Activated CD4-positive, alpha-beta T cell treated with anti-CD3 and anti-CD28 coated beads for 36 hours (primary cell): ENCODE measurements at places on chromosomes 12 and 14. TPM values are rescaled to one million over a fixed set of nuclear protein-coding genes. Genes with fewer than 3 reads are reported as not detected.
A peak's percentile ranks its signal among the peaks of the same experiment; 100 is the strongest.

Gene CLSTN3
- 37.9 TPM for total RNA-seq

Gene B4GALNT1
- total RNA-seq, result 1.4 TPM

Gene TEX52
- total RNA-seq, result 0.16 TPM

Gene TMEM30B
- total RNA-seq, result 2.1 TPM

Gene AGAP2
- total RNA-seq, result 28.0 TPM

Gene TAS2R46
- total RNA-seq, result 0.46 TPM

Gene HOXC6
- total RNA-seq, result not detected

Gene CFAP73
- total RNA-seq, result 1.1 TPM

DNA sequence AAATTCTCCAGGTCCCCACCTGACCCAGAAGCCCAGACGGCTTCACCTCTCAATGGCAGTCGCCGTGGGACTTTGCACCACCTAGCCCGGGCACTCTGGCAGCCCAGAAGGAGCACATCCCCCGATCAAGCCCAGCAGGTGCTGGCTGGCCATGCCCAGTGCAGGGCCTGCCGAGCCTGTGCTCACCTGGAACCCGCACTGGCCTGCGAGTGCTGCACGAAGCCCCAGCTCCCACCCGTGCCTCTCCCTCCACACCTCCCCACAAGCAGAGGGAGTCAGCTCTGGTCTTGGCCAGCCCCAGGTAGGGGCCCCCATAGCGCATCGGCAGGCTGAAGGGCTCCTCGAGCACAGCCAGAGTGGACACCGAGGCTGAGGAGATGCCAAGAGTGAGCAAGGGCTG lies 144.5 kb downstream of the NUBPL start:
- H3K27me3 ChIP-seq, result no peaks in the 10 kb centered on the region
- no peak overlapping the region for H3K27ac ChIP-seq
- H3K4me3 ChIP-seq, result no peak overlapping the region
- no peak for DNase-seq

DNA sequence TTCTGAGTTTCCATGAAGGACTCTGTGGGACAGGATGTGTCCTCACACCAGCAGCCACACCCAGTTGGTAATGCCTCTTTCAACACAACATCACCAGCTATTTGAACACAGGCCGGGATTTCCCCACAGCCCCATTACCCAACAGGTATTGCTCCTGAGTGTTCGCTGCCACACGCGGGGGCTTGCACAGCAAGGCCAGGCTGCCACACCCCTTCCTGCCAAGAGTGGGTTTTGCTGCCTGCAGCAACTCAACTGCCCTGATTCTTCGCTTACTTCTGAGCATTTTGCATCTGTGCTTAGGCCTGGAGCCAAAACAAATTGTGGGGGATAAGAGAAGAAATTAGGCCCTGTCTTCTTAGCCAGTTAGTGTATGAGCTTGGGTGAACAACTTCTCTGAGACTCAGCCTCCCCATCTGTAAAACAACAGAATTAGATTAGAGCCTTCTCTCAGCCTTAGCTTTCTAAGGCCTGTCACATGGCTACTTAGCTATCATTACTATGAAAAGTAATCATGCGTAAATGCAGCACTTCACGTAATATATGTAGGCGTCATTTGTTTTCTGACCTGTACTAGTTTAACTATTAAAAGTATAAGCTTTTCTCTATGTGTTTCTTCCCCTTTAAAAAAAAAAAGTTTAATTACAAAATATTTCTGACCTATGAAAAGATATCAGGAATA lies 20.0 kb downstream of the CKAP4 start:
- H3K27me3 ChIP-seq, result no peaks in the 10 kb centered on the region
- no peaks in the 10 kb centered on the region for H3K36me3 ChIP-seq
- H3K4me3 ChIP-seq, result no peak overlapping the region
- peaks cover 12% of the 10 kb centered on the region for H3K4me1 ChIP-seq

DNA sequence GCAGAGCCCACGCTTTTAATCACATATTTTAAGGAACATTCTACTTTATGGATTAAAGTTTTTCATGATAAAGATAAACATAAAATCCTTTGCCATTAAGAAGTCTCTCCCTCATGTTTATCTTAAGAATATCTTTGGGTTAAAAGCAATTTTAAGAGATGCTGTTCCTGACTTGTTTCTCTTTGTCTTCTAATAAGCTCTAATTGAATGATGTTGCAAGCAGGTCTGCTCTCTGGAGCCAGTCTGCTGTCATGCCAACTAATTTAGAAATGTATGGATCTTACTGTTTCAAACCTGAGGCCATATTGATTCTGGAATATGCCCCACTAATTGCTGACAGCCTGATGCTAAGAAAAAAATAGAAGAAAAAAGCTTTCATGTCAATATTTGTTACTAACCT lies 173.6 kb downstream of the TTC8 start:
- no peaks in the 10 kb centered on the region for H3K36me3 ChIP-seq
- H3K27me3 ChIP-seq, result peaks cover 15% of the 10 kb centered on the region
- DNase-seq, result no peak
- H3K27ac ChIP-seq, result no peak overlapping the region

- H3K27me3 ChIP-seq, result peaks cover 8% of the 10 kb centered on the region
- no peak for DNase-seq
- H3K4me3 ChIP-seq, result no peak overlapping the region
- H3K27ac ChIP-seq, result no peak overlapping the region
- H3K36me3 ChIP-seq, result no peaks in the 10 kb centered on the region
These were observed 132.3 kb downstream of the ADGRD1 start for GRCh38 chr12:131085816-131086591.

DNA sequence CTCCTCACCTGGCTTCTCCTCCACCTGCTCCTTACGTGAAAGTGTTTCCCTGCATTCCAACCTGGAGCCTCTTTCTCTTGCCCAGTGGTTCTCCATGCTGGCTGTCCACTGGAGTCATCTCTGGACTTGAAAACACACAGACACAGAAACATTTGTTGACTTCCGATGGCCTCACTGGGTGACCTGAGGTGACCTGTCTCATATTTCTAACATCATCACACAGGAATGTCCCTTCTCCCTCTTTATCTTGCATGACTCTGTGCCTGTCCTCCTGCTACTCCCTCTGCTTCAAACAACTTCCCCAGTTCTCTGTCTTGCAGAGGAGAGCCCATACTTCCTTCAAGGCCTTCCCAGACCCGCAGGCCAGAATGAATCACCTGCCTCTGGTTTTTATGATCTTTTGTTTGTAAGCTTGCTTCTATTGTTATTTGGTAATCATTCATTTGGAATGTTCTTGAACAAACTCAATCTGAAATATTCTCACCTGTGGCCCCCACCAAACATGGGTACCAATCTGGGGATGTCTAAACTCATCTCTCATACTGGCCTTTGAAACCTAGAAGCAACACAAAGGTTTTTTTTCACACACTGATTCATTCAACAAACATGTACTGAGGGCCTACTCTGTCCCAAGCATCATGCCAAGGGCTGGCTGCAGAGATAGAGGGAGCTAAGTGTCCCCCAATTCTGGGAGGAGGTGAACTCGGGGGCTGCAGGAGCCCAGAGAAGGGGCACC lies 9.7 kb upstream of the RIN3 start:
- H3K4me1 ChIP-seq, result peaks cover 7% of the 10 kb centered on the region
- no peaks in the 10 kb centered on the region for H3K36me3 ChIP-seq
- H3K27ac ChIP-seq, result no peak overlapping the region
- H3K4me3 ChIP-seq, result no peak overlapping the region
- DNase-seq, result no peak

DNA sequence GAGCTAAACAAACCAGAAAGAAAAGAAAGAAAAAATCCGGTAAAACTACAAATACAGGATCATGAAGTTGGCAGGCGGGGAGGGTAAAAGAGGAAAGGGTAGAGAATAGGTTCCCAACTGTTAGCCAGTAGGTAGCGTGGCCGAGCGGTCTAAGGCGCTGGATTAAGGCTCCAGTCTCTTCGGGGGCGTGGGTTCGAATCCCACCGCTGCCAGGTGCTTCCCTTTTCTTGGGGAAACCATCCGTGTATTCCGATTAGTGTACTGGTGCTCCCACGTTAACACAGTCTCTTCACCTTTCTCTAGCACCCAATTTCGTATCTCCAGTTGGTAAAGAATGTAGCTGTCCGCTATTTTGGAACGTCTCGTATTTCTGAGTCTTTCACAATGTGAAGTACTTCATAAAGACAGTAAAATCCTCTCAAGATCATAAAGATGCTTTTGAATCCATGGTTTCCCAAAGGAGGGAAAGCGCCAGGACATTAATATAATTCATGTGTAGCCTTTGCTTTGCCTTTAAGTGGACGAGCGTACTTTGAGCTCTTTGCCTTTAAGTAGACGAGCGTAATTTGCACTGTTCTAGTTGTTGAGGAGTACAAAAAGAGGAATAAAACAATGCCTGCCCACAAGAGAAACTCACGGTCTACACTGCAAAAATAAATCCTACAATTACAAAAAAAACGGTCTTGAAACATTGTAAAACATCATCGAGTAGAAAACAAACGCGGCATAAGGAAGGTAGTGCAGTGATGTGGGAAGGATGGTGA lies 19.0 kb upstream of the RNASE12 start:
- no peak overlapping the region for H3K4me3 ChIP-seq
- no peaks in the 10 kb centered on the region for H3K36me3 ChIP-seq
- peaks cover 3% of the 10 kb centered on the region for H3K4me1 ChIP-seq
- no peak overlapping the region for H3K27ac ChIP-seq
- H3K27me3 ChIP-seq, result no peaks in the 10 kb centered on the region

- H3K27me3 ChIP-seq, result no peaks in the 10 kb centered on the region
- no peak overlapping the region for H3K27ac ChIP-seq
- H3K4me1 ChIP-seq, result no peaks in the 10 kb centered on the region
- DNase-seq, result no peak
These were observed 125.6 kb downstream of the SLC25A21 start for GRCh38 chr14:37046815-37047214.

GRCh38 chr14:72903716-72904115 lies 9.8 kb upstream of the DPF3 start:
- no peaks in the 10 kb centered on the region for H3K4me1 ChIP-seq
- DNase-seq, result no peak
- H3K27me3 ChIP-seq, result peaks cover 4% of the 10 kb centered on the region
- H3K36me3 ChIP-seq, result no peaks in the 10 kb centered on the region

- no peak overlapping the region for H3K27ac ChIP-seq
- DNase-seq, result no peak
- H3K4me1 ChIP-seq, result peaks cover 54% of the 10 kb centered on the region
- no peaks in the 10 kb centered on the region for H3K27me3 ChIP-seq
- H3K36me3 ChIP-seq, result peaks cover 3% of the 10 kb centered on the region
These were observed 2.9 kb downstream of the CCNK start for GRCh38 chr14:99484106-99484505.

- no peaks in the 10 kb centered on the region for H3K4me1 ChIP-seq
- no peak overlapping the region for H3K4me3 ChIP-seq
- no peaks in the 10 kb centered on the region for H3K36me3 ChIP-seq
- DNase-seq, result no peak
- no peak overlapping the region for H3K27ac ChIP-seq
- no peaks in the 10 kb centered on the region for H3K27me3 ChIP-seq
These were observed 138.1 kb upstream of the C14orf180 start for GRCh38 chr14:104441275-104442106.

DNA sequence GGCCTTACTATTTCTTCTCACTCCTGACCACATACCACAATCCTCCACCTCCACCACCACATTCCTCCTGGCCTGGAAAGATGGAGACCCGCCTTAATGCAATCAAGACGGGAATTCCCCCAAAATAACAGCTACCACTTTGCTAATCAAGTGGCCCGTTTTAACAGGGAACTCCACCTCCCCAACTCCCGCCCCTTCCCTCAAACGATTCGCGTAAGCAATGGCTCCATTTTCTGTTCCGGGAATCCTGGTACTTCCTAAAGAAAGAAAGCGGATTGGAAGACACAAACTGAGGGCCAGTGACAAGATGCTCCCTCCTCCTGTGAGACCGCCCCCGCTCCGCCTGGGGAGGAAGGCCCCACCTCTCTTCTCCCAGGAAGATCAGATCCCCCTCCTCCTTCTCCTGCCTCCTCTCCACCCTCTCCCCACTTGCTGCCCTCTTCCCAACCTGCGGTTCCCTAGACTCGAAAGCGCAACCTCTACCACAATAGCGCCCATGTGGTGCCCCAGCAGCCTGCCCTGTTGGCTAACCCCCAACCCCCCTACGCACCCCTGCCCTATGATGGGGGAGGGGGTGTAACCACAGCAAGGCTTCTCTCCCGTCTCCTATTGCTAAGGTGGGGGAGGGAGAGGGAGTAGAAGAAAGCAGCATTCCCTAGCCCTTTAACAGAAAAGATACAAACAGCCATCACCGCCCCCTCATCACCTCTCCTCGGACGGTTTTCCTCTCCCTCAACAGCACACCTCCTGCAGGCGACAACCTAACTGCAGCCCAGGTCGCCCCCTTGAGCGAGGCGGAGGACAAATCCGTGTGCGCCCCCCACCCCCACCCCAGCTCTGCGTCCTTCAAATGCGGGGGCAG lies 777 bp downstream of the ARF3 start:
- H3K4me3 ChIP-seq, result peak overlapping the region; percentile 92
- peaks cover 20% of the 10 kb centered on the region for H3K36me3 ChIP-seq
- H3K27me3 ChIP-seq, result no peaks in the 10 kb centered on the region
- peak overlapping the region; percentile 74 for H3K27ac ChIP-seq

GRCh38 chr14:77615361-77616132 lies 890 bp downstream of the SPTLC2 start:
- H3K27me3 ChIP-seq, result no peaks in the 10 kb centered on the region
- peaks cover 28% of the 10 kb centered on the region for H3K4me1 ChIP-seq
- peak; percentile 35 for DNase-seq
- peaks cover 8% of the 10 kb centered on the region for H3K36me3 ChIP-seq
